A549 (cell line): ENCODE measurements at places on chromosomes 16 and 17. TPM values are rescaled to one million over a fixed set of nuclear protein-coding genes. Genes with fewer than 3 reads are reported as not detected.

CCT6B gene
- polyA plus RNA-seq: 0.77 to 1.3 TPM (median 0.87 TPM) in 3 replicates

EPOP gene
- 11.2 to 12.3 TPM (median 12.1 TPM) in 3 replicates for polyA plus RNA-seq

C17orf67 gene
- polyA plus RNA-seq: 2.4 to 2.8 TPM (median 2.6 TPM) in 3 replicates

ZNF469 gene
- polyA plus RNA-seq: 4.1 to 4.5 TPM (median 4.4 TPM) in 3 replicates

SPNS2 gene
- 0.13 to 0.46 TPM (median 0.38 TPM) in 3 replicates for polyA plus RNA-seq

DPEP3 gene
- polyA plus RNA-seq: not detected in 3 replicates

PIRT gene
- polyA plus RNA-seq: not detected in 3 replicates

FXR2 gene
- polyA plus RNA-seq: 38.9 to 45.2 TPM (median 42.9 TPM) in 3 replicates

YBX2 gene
- 0.22 to 0.57 TPM (median 0.36 TPM) in 3 replicates for polyA plus RNA-seq

STH gene
- not detected in 3 replicates for polyA plus RNA-seq

CDH5 gene
- 0.05 TPM in 1 of 3 replicates, not detected in the others for polyA plus RNA-seq

TBC1D3K gene
- not detected in 3 replicates for polyA plus RNA-seq

CA7 gene
- polyA plus RNA-seq: not detected in 3 replicates

SUZ12 gene
- 36.2 to 38.6 TPM (median 36.3 TPM) in 3 replicates for polyA plus RNA-seq

ZPBP2 gene
- polyA plus RNA-seq: not detected in 3 replicates

GPRC5B gene
- 19.1 to 26.6 TPM (median 23.6 TPM) in 3 replicates for polyA plus RNA-seq

GP2 gene
- not detected in 3 replicates for polyA plus RNA-seq

GTF3C1 gene
- polyA plus RNA-seq: 47.8 to 54.2 TPM (median 51.8 TPM) in 3 replicates

NOTUM gene
- polyA plus RNA-seq: 0.45 to 0.92 TPM (median 0.91 TPM) in 3 replicates

UBALD1 gene
- 33.2 to 36.6 TPM (median 34.1 TPM) in 3 replicates for polyA plus RNA-seq

RPL27 gene
- polyA plus RNA-seq: 2,894 to 2,977 TPM (median 2,925 TPM) in 3 replicates

ABCA9 gene
- polyA plus RNA-seq: 0.03 TPM in 1 of 3 replicates, not detected in the others

MYCBPAP gene
- 0.93 to 2.1 TPM (median 1.2 TPM) in 3 replicates for polyA plus RNA-seq

RTN4RL1 gene
- 1.4 to 1.8 TPM (median 1.5 TPM) in 3 replicates for polyA plus RNA-seq

MEIOB gene
- polyA plus RNA-seq: 2.9 to 3.5 TPM (median 2.9 TPM) in 3 replicates

ERAL1 gene
- polyA plus RNA-seq: 78.8 to 80.2 TPM (median 78.9 TPM) in 3 replicates

RAB11FIP3 gene
- 18.0 to 19.1 TPM (median 18.4 TPM) in 3 replicates for polyA plus RNA-seq
